ENCODE measurements at places on chromosomes 1 and 21. TPM values are rescaled to one million over a fixed set of nuclear protein-coding genes. Genes with fewer than 3 reads are reported as not detected.

Gene PSRC1
- total RNA-seq = 1.0 TPM

Gene SPRR2F
- not detected for total RNA-seq

Gene STYXL2
- not detected for total RNA-seq

Gene LENEP
- total RNA-seq = not detected

Gene SPRR2G
- total RNA-seq = not detected

Gene KRTAP24-1
- total RNA-seq = not detected

Gene TRIM46
- total RNA-seq = 1.3 TPM

Gene TMCC2
- total RNA-seq = 0.43 TPM

Gene ZSWIM5
- 10.1 TPM for total RNA-seq

Gene CDCA8
- total RNA-seq = 1.5 TPM

Gene EPHA2
- 65.6 TPM for total RNA-seq

Gene ZYG11A
- total RNA-seq = under 0.01 TPM

Gene AJAP1
- total RNA-seq = not detected

Gene ARHGEF16
- 0.17 TPM for total RNA-seq

Gene TAS1R1
- not detected for total RNA-seq

Gene KIF21B
- total RNA-seq = 2.9 TPM
